ENCODE measurements at places on chromosomes 16 and 17.

GRCh38 chr17:77165577-77165976 lies 24.8 kb downstream of the SEC14L1 start:
- DNase-seq: no peak

- no peak for DNase-seq
Observed at GRCh38 chr17:50165466-50165865, 339 bp upstream of the SGCA start.

DNA sequence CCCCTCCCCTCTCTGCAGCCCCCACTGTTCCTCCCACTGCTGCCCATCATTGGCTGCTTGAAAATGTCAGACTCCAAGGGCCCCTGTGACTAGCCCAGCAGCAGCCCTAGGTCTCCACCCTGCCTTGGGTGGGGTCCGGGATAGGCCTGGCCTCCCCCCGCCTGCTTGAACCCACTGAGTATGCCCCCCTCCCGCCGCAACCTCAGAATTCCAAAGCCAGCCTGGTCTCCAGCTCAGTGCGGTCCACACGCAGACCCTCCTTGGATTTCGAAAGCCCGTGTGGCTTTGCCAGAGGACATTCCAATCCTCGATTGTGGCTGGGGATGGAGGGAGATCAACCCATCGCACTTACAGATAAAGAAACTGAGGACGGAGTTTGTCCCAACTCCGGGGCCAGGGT lies 6.4 kb downstream of the DPEP1 start:
- no peak for DNase-seq

DNA sequence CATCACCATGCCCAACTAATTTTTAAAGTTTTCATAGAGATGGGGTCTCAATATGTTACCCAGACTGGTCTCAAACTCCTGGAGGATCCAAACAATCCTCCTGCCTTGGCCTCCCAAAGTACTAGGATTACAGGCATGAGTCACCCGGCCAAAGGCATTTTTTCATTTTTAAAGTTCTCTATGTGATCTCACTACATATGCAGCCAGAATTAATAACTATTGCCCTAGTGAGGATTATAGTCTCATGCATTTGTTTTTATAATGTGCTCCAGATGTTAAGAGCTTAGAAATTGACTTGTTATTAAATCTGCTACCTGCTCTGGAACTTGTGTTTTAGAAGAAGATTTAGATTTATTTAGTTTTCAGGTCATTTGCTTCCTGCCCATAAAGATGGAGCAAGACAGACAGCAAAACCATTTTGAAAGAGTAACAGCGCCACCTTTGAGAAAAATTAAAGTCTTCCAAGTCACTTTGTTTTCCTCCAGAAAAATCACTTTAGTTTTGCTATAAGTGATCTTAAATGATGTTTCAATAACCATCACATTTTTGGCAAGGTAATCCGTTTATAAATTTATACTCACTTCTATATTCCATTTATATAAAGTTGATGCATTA lies 79.5 kb downstream of the CA4 start:
- DNase-seq: no peak

DNA sequence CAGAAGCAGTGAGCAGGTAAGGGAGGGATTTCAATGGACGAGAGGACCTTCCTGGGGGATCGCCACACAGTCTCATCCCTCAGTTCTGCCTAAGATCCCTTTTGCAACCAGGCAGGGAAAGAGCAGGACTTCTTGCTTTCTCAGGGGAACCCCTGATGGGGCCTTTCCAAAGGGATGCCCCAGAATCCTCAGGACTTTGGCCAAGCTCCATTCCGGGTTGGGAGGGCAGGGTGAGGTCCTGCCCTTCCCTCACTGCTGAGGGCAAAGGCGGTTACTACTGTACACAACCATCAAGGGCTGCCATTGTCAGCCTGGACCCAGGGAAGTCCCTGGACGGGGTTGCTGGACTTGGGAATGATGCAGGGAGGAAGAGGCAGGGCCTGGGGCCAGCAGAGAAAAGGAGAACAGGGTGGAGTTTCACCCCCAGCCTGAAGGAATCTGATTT lies 9.7 kb downstream of the PRR29 start:
- DNase-seq: no peak

DNA sequence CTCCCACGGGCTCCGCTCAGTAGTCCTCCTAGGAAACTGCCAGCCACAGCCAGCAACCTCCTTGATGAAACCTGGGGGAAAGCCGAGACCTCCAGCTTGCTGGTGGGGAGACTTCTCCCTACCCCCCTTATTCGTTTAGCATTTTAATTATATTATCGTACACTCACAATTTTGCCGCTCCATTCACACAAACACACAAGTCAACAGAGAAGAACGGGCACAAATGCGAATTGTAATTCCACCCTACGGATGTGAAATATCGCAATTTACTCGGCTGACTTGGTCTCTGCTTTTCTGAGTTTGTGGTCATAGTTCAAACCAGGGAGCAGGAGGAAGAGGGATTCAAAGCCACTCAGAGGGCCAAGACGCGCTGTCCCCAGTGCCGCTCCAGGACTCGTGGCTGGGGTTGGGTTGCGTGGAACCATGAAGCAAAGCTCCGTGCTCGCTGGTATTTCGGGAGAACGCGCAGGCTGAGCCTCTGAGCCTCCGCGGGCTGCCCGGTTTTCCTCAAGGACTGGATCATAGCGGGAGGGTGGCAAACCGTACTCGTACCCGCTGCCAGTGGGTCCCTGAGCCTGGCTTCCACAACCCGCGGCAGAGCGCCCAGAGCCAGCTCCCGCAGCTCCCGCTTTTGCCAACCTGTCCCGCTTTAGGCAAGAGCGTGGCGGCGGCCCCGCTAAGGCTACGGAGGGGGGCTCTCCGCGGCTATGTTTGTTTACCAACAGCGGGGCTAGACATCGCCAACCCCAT lies 2.0 kb downstream of the LHX1 start:
- peak; percentile 37 for DNase-seq

GRCh38 chr16:16008666-16009065 lies 59.2 kb downstream of the ABCC1 start:
- DNase-seq: no peak

GRCh38 chr16:23409522-23409921 lies 43.5 kb downstream of the COG7 start:
- no peak for DNase-seq

DNA sequence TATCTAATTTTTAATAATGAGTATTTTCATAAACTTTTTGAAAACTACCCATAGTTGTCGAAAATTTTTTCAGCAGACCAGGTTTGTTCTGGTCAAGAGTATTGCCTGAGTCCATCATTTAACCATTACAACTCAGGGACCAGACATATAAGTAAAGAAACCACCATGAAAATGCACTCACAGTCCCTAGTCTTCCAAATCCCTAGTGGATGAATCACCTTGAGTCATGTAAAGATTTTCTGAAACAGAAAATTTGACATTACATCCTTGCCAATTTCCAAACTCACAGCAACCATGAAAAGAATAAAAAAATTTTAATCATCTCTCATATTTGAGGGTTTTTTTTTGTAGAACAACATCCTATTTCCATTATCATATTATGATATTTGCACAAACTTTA lies 1337.5 kb upstream of the CDH8 start:
- no peak for DNase-seq

- DNase-seq: no peak
Observed at GRCh38 chr16:56048425-56049105, 142.7 kb upstream of the GNAO1 start.

GRCh38 chr16:17836868-17837602 lies 366.3 kb upstream of the XYLT1 start:
- DNase-seq: no peak

DNA sequence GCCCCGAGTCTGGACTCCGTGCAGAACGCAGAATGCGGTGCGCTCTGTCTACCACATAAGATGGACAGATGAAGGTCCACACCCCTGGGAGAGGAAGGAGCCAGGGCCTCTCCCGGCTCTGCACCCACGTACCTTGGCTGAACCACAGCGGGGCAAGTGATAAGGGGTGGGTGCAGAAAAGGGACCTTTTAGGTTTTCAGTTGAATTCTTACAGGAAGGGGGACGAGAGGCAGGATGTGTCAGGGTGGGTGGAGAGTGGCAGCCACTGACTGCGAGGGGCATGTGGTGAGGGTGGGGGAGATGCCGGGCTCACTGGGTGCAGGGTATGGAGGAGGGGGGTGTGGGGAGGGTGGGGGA lies 372 bp downstream of the CD300A start:
- DNase-seq: no peak

DNA sequence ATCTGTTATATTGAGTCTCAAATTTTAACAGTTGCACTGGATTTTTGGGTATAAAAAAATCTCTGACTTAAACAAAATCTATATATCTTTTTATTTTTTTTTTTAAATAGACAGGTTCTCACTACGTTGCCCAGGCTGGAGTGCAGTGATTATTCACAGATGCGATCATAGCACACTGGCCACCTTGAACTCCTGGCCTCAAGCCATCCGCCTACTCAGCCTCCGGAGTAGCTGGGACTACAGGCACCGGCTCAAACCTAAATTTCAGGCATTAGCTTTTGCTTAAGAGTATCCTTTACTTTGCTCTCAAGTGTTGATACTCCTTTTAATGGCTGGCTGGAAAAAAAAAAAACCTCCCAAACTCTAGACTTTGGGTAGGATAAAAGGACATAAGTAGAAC lies 61.6 kb downstream of the RPGRIP1L start:
- no peak for DNase-seq

DNA sequence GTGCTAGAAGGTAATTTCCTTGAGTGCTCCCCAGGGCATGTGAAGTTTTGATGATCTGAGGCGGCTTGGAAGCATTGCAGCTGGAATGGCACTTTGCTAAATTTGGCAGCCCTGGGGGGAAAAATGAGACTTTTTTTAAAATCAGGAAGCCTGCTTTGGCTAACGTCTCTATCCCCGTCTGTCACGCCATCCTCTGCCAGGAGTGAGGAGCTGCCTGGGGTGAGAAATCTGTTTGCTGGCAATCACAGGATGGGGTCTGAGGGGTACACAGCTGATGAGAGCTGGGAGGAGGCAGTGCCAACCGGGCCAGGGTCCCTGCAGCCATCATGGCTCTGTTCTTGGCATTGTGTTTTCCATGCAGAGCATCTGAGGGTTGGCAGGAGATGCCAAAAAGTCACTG lies 2.0 kb downstream of the ABCC12 start:
- no peak for DNase-seq

- DNase-seq: peak; percentile 3
Observed at GRCh38 chr16:5412731-5413130, 315.1 kb upstream of the EEF2KMT start.

DNA sequence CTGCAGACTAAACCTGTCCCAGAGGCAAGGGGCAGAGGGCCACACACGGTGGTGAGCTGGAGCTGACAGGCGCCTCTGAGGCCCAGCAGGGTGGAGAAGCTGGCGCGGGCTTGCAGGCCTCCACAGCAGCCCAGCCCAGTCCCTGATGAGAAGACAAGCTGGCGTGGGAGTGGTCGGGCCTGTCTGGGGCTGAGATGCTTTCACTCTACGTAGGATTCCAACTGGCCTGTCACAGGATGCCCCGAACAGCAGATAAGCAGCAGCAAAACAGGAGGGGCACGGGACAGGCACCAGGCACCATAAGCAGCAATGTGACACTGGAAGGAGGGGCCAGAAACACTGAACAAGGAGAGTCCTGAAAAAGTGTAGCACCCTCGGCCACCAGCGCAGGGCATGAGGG lies 40.1 kb downstream of the PEMT start:
- DNase-seq: no peak

GRCh38 chr16:86668136-86668910 lies 90.0 kb downstream of the FOXL1 start:
- no peak for DNase-seq

- DNase-seq: no peak
Observed at GRCh38 chr16:17294856-17295255, 175.9 kb downstream of the XYLT1 start.

DNA sequence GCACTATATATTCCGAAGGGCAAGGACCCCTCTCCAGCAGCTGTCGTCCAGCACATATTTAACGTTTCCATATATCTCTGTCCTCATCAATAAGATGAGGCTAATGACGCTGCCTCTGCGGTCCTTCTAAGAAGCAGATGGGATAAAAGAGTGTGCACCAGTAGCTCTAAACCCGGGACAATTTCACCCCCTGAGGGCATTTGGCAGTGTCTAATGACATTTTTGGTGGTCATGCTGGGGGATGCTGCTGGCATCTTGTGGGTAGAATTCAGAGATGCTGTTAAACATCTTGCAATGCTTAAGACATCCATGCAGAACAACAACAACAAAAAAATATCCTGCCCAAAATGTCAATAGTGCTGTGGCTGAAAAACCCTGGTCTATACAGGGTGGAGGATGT lies 372.9 kb downstream of the CDH13 start:
- DNase-seq: no peak

DNA sequence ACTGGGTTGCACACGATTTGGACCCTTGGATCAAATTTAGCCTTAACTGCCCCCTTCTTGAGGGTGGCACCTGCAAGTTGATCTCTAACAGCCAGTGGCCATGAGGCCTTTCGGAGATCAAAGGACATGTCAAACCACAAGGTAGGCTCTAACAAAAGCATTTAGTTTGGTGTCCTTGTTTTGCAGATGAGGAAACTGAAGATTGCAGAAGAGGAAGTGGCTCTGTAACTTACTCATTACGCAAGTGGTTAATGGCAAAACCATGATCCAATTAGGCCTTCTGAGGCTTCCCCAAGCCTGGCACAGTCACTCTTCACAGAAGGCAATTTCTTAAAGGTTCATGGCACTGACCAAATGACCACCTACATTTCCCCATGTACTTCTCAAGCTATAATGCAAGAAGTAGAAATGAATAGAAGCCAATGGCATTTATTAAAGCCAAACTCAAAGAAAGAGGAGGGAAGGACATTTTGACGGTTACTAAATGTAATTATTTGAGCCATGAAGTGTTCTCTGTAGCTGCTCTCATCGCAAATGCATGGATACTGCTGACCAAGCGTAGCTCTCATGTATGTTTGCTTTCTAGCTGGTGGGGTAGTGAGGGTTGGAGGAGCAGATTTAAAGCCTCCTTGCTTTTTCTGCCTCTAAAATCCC lies 32.8 kb upstream of the ABCC12 start:
- no peak for DNase-seq

GRCh38 chr17:15309236-15309635 lies 32.2 kb downstream of the TEKT3 start:
- DNase-seq: no peak

DNA sequence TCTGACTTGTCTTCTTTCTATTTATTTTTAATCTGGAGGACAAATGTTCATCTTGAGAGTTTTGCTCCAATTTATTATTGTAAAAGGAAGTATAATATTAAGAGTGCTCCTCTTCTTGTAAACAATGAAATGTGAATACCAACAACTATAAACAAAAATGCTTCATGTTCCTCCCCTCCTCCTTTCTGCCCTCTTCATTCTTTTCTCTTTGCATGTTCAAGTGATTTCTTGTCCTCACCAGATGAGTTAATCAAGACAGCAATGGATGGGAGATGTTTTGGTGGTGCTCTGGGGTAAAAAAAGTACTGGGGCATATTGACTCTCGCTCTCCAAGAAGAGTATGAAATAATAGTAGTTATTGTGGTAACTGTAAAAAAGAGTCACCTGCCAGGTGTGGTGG lies 24.3 kb downstream of the ITGB3 start:
- DNase-seq: no peak

DNA sequence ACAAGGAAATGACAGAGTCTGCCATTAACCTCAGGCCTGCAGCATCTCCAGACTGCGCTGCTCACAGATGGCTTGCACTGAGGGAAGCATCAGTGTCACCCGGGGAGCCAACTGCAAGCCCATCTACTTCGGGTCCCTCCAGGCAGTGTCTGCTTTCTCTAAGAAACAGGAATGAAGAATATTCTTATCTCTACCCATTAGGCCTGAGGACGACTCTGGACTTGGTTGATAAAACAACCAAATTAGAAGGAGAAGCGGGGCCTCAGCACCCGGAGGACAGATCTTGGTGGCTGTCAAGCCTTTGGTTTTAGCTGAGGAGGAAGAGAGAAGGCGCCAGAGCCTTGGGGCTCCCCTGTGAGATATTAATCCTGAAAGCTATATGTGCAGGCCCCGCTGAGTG lies 19.5 kb upstream of the MGAT5B start:
- no peak for DNase-seq

Data from thymus (tissue), 14 donors.